ENCODE measurements at places on chromosomes 5 and 9.

GRCh38 chr9:15782106-15782505, 229.3 kb downstream of the CCDC171 start:
- no peak for DNase-seq

GRCh38 chr9:127686461-127687393, 20.1 kb upstream of the CFAP157 start:
- DNase-seq: no peak

- no peak for DNase-seq
Observed at GRCh38 chr9:130766021-130766926, 68.8 kb upstream of the ABL1 start.

DNA sequence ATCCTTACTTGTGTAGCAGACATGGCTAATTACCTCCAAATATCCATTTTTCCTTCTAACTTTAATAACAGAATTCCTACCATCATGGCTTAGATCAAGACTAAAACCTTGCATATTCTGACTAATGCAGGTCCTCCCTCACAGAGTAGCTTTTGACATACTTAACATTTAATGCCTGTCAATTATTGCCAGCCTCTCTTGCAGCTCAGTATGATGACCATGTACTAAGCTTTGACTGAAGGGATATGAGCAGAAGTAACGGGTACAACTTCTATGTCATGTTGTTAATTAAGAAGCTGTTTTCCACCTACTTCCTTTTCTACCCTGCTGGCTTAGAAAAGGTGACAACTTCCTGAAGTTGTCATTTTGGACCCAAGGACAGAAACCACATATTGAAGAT, 533.4 kb downstream of the PSAT1 start:
- no peak for DNase-seq

GRCh38 chr5:141523991-141524390, 35.1 kb downstream of the PCDHGC5 start:
- no peak for DNase-seq

- DNase-seq: no peak
Observed at GRCh38 chr5:147902609-147903115, 3.7 kb downstream of the C5orf46 start.

DNA sequence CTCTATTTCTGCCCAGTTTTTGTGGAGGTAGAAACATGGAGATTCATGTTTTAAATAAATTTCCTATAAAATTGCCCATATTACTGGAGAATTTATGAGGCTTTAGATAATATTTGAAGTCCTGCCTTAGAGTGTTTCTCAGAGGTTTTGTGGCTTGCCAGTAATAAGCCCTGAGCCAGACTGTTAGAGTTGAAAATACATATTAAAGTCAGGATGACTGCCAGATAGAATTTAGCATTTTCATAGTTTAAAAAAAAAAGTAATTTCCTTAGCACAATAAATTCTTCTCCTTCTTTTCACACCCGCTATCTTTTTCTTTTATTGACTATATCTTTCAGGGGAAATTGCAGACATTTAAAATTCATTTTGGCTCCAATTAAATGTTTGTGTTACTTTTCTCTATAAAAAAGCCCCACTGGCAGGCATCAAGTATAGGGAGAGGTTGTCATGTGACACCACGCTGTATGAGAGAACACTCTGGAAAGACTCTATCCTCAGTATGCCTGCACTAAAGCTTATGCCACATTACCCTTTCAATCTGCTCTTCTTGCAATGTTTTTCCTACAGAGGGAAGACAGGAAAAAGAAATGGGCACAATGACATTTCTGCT, 135.2 kb downstream of the MPDZ start:
- DNase-seq: no peak

GRCh38 chr5:89628876-89629635, 746.1 kb upstream of the MEF2C start:
- no peak for DNase-seq

DNA sequence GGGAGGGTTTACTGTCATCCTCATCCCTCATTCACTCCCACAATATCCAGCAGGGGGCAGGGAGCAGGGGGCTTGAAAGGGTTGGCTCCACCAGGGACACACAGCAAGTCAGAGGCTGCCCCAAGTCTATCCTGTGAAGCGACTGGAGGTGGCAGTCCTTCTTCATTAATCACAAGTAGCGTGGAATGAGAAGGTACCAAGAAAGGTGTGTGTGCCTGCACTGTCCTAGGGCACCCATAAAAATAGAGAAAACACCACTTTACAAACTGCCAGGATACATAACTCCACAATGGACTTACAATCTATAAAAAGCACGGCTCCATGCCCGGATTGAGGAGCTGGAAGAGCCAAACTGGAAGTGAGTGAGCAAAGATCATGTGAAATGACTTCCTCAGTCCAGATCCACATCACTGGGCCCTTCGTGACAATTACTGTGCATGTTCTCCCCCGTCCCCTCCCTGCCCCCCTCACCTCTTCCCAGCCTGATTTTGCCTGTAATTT, 183.9 kb downstream of the SLIT3 start:
- no peak for DNase-seq

DNA sequence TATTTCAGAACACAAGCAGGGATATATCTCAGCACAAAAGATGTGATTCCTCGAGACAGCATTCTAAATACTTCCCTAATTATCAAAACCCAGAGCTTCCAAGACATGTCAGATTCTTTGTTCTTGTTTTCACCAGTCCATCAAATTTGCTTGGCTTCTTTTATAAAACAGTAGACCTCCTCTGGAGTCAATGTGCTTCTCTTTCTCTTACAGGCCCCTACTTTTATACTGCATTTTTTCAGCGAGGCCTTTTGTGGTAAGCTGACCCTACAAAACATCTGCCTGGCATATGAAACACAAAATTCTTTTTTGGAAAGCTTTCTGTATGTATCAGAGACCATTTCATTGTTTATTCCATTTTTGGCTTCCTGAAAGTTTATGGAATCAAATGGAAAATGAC, 81.8 kb downstream of the ARSB start:
- no peak for DNase-seq

DNA sequence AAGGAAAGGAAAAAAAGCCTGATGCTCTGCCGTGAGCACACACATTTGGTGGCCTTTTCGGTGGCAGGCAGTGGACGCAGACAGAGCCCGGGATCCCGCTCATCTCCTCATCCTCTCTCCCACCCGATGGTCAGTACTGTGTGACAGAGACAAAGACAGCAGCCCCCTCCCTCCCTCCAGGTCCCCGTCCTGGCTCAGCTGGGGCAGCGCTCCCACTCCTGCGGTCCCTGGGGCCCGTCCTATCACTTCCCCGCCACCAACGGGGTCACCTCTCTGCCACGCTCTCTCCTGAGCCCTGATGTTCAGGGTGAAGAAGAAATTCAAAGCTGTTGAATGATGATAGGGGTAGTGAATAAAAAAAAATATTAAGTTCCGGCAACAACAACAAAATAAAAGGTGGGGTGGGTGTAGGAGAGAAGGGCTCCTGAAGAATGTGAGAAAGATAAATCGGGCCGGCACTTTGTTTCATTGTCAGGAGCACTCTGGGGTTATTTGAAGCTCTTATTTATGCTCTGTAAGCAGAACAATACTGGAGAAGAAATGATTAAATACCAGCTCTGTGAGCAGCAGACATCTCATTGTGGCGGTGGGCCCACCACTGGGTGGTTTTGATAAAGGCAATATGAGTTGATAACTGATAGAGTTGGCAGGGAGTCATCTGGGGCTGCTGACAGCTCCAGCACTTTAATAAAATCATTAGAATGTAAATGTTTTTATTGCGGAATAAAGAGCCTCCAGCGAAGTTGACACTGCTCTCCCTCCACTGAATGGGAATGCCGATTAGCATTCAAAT, 417.7 kb downstream of the IRX1 start:
- DNase-seq: no peak

GRCh38 chr5:88298425-88298824, 29.8 kb upstream of the TMEM161B start:
- DNase-seq: peak; percentile 9

GRCh38 chr5:34021334-34021733, 13.5 kb upstream of the AMACR start:
- no peak for DNase-seq

GRCh38 chr5:62212648-62213047, 93.4 kb upstream of the KIF2A start:
- DNase-seq: no peak

GRCh38 chr5:168204165-168204564, 87.3 kb upstream of the WWC1 start:
- DNase-seq: no peak

DNA sequence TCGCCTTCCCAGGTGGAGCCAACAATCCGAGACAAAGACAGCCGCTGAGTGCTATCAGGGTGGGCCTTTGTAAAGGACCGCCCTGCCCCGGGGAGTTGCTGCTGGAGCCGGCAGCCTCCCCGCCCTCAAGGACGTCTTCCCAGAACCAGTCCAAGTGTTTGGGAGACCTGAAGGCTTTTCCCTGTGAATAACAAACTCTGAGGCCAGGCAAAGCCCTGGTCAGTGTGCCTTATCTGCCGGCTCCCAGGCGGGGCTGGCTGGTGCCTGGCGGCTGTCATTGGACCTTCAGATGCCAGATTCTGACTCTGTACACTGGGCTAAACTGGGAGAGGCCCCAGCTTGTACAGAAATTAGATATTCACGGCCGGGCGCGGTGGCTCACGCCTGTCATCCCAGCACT, 2.1 kb downstream of the SLC9A3 start:
- DNase-seq: no peak

GRCh38 chr9:76101075-76101474, 210.6 kb downstream of the PCSK5 start:
- DNase-seq: no peak

DNA sequence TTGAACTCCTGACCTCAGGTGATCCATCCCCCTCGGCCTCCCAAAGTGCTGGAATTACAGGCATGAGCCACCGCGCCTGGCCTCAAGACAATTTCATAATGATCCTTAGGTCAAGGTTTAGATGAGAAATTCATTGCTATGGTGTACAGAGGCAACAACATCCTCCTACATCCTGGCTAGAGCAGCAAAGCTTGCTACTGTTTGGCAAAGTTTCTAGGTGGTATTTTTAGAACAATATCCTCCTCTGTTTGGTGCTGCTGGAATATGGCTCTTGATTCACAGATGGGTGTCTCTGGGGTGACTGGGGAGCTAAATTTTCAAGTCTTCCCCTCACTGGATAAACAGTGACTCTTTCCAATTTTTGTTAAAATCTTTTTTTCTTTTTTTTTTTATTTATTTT, 30.6 kb downstream of the CRHBP start:
- DNase-seq: no peak

GRCh38 chr9:116715751-116716150, 28.6 kb downstream of the TRIM32 start:
- DNase-seq: no peak

DNA sequence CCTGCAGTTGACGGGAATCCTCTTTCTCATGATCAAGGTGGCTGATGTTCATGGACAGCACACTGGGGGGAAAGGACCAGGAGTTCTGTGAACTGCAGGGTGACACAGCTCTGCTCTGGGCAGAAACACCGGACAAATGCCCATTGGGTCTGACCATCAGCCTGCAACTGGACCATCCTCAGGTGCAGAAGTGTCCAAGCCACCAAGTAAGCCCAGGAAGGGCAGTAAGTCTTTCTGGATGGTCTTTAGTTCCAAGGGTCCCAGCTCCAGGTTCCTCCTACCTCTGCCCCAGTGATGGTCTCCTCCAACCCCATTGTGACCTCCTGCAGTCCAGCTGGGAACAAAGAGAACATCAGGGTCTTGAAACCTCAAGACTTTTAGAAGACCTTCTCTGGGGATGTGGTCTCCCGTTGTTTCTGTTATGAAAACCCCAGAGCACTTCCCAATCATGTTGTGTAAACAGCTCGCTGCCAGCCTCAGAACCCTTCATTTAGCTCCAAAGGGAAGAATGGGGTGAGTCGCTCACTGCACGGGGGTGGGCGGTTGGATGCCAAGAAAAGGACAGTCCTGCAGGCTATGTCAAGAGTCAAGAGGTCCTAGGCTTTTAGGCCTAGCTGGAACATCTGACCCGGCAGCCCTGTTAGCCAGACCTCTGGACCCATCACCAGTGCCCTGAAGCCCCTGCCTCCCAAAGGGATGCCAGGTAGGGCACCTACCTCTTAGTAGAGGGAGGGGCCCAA, 41.8 kb upstream of the TCF7 start:
- no peak for DNase-seq

GRCh38 chr5:174400461-174400860, 323.9 kb upstream of the MSX2 start:
- DNase-seq: no peak

DNA sequence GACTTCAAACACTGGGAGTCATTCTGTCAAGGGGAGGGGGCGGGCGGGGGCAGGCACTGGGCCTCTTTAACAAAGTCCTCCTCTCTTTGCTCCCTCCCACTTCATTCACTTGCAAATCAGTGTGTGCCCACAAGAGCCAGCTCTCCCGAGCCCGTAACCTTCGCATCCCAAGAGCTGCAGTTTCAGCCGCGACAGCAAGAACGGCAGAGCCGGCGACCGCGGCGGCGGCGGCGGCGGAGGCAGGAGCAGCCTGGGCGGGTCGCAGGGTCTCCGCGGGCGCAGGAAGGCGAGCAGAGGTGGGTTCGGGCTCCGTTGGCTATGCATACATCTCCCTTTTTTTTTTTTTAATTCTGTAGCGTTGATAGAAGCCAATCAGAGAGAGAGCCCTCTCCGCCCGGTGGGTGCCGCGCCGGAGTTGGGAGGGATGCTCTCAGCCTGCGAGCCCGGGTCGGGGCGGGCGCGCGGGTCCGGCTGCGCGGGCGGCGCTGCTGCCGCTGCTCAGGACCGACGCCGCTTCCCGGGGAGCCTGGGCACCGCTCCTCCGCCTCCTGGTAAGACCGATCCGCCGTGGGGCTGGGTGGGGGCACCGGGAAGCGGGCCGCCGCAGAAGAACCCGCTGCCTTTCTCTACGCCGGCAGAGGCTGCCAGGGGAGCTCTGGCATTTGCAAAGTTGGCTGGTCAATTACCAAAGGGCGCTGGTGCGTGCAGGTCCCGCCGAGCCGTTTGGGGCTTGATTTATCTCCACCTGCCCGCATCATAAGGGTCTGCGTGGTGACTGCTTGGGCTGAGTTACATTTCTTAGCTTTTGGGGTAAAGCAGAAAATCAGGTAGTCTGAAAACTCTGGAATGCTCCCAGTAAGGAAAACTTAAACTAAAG, at the start of gene CDH6:
Gene CDH6, plus strand, starts transcription at position 96 of the 877 bp plus-strand sequence. CDS start 73,788 bp downstream, outside the sequence.
- DNase-seq: no peak

DNA sequence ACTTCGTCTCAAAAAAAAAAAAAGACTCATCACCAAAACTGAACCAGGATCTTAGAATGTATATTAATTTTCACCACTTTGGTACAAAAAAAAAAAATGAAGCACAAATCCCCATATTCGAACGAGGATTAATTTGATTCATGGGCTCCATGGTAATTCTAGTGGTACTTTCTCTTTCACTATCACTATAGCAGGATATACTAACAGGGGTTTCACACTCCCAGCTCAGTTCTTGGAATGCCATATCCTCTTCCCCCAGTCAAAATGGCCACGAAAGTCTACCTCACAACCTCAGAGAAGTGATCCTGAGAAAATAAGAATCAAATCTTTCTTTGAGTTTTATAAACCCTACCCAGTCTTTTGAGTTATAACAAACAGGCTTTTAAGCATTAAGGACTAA, 235.7 kb downstream of the FBXL17 start:
- no peak for DNase-seq

GRCh38 chr9:35193762-35194161, 32.0 kb downstream of the UNC13B start:
- no peak for DNase-seq

DNA sequence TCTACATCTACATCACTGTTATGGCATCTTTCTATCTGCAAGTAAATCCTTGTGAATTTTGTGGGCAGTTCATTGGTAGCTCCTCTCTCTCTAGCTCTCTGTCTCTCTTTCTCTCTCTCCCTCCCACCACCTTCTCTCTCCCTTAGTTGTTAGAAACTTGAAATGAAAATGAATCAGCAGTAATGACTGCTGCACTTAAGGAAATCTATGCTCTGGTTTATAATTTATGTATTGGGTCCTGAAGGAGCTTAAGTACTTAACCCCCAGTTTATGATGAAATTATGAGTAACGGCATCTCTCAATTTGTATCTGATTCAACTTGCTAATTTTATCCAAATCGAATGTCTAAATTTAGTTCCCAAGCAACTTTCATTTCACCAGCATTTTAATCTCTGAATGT, 52.0 kb upstream of the PTGER4 start:
- DNase-seq: peak; percentile 22
